Mesenchymal stem cell (in vitro differentiated cells and primary cell): ENCODE measurements at places on chromosomes 7 and 10.

GRCh38 chr7:2675256-2675764 lies 12.7 kb upstream of the AMZ1 start:
- DNase-seq: no peak

DNA sequence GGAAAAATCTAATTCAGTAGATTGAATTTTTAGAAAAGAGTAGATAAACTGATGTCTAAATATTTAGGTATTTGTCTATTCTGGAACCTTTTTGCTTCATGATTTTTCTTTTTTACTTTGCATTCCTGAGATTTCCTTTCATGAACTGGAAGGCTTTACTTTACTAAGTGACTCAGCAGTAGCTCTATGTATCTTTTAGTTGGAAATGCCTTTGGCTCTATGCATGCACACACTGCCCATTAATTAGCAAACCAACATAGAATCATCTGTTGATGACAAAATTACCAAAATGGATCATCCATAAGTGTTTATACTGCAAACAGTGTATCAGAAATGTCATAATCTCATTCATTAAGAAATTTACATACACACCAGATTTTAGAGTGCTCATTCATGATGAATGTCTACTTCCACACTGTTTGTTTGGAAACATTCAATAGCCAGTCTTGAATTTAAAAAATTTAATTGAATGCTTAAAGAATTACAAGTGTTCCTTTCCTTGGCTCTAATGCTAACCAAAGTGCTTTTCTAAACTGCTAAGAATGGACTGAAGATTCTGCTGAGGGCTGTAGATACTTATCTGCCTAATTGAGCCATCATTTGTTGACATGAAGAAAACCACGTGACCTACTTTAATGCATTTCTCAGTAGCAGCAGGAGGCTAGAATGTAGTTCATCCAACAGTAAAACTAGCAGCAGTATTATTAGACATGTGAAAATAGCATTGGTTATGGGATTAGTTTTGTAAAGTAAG lies 282.0 kb downstream of the ADK start:
- DNase-seq: peak; percentile 86

GRCh38 chr10:110410329-110411046 lies 87.2 kb upstream of the DUSP5 start:
- peak; percentile 88 for DNase-seq

DNA sequence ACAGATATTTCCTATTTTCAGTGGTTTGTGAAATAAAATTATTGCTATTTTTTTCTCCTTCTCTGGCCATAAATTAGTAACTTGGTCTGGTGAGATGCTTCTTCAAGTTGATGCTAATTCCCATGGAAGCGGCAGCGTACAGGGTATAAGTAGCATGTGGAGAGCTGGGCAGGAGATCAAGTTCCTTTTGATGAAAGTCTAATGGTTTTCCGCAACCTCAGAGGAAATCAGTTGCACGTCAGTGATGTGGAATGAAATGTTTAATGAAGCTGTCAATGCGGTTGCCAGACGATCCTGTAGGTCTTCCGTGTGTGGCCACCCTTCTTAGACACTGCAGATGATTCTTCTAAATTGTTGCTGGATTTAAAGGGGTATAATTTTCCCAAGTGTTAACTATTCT lies 236.4 kb upstream of the GRM3 start:
- no peak for DNase-seq

GRCh38 chr7:116538138-116538537 lies 13.3 kb downstream of the CAV1 start:
- DNase-seq: no peak

- DNase-seq: peak; percentile 54
Observed at GRCh38 chr7:105760551-105761447, 115.6 kb downstream of the ATXN7L1 start.

- no peak for DNase-seq
Observed at GRCh38 chr7:41002741-41003610, 699.9 kb downstream of the INHBA start.

DNA sequence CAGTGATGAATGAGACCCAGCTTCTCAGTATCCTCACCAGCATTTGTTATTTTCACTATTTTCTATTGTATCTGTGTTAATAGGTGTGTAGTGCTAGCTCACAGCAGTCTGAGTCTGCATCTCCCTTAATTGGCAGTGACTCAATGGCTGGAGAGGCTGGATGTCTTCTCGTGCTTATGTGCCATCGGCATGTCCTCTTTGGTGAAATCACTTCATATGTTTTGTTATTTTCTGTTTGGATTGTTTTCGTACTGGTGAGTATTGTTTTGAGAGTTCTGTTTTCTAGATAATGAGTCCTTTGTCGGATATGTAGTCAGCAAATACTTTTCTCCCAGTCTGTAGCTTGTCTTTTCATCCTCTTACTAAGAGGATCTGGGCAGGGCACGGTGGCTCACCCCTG lies 66.1 kb downstream of the AMZ1 start:
- no peak for DNase-seq

GRCh38 chr10:60282771-60283353 lies 106.8 kb downstream of the ANK3 start:
- peak; percentile 54 for DNase-seq

DNA sequence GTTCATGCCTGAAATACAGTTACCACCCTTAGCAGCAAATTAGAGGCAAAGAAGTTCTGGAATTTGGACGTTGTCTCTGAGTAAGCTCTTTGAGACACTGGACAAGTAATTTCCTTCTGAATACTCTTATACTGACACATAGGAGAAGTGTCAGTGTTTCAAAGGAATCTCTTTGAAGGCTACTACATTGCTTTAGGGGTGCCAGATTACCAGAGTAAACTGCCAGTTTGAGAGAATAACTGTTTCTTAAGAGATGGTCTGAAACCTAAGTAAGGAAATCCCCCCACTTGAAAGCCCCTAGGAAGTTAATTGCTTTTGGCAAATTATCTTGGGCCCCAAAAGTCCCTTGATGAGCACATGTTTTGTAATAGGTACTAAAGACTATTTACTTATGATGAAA lies 3.4 kb downstream of the FAS start:
- DNase-seq: no peak

GRCh38 chr10:98344589-98345038 lies 70.4 kb downstream of the PYROXD2 start:
- DNase-seq: peak; percentile 93

DNA sequence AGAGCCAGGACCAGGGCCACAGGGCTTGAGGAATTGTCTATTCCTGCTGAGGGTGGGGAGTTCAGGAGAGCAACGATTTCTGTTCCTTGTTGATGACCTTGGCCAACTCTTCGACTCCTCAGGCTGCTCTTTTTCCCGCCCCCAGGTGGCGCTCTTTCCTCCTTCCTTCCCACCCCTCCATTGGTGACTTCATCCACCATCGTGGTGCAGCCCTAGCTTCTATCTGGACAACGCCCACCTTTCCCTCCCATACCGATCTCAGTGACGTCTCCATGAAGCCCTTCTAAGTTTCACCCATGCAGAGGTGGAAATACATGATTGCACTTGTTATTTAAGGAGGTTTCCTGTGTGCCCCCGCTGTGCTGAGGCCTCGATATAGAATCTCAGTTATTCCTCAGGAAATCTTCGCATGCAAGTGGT lies 22.1 kb upstream of the CARD11 start:
- DNase-seq: peak; percentile 33

GRCh38 chr10:117899181-117899683 lies 147.5 kb downstream of the RAB11FIP2 start:
- DNase-seq: no peak

- DNase-seq: peak; percentile 9
Observed at GRCh38 chr10:2839081-2839725, 228.1 kb upstream of the PFKP start.

DNA sequence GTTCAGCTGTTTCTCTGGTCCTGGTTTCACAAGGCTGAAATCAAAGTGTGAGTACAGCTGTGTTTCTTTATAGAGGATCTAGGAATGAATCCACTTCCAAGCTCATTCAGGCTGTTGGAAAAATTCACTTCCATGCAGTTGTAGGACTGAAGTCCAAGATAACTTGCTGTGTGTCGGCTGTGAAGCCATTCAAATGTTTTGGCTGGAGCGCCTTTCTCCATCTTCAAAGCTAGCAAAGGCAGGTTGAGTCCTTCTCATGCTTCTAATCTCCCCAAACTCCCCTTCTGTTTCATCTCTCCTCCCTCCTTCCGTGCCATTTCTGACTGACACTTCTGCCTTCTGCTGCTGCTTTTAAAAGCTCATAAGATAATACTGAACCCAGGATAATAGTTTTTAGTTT lies 1195.4 kb upstream of the LRRN3 start:
- DNase-seq: no peak

- no peak for DNase-seq
Observed at GRCh38 chr10:129415215-129416140, 51.6 kb upstream of the MGMT start.

DNA sequence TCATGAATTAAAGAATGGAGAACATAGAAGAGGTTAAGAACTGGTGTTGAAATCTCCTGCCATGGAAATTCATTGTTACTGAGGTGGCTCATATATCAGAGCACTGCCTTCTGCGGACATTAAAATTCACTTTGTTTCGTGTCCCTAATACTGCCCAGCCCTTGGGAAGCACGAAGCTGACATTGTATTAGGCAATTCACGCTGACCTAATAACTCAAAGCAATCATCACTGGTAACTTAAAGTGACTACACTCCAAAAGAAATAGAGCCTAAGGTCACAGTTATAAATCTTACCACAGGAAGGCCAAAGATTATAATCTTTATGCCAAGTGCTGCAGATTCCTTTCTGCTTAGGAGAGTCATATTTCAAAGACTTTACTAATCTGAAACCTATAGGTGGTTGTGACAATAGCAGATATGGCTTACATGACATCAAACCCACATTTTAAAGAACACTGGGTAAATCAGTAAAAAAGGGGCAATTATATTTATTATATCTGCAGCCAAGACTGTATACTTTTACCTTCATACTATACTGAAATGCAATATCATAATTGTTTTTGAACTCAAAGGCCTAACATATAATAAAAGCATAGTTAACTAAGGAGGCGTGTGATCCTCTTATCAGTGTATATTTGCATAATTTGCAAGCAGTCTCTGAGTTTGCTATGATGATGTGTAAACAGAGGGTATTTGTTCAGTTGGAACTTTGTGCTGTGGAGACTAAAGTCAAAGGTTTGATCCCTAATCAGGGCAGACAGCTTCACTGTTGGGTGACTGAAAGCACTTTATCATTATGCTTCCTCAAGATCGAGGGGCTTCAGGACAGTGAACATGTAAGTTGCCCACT lies 51.9 kb upstream of the CAPZA2 start:
- DNase-seq: peak; percentile 26

DNA sequence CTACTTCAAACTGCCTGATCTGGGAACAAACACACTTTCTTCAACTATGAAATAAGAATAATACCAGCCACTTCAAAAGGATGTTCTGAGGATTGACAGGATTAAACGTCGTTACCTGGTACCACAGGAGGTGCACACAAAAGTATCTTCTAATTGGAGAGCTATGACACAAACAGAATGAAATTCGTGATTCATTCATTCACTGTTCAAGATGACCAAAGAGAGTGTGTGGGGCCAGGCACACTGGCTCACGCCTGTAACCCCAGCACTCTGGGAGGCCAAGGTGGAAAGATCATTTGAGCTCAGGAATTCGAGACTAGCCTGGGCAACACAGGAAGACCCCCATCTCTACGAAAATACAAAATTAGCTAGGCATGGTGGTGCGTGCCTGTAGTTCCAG lies 50.9 kb downstream of the SFMBT2 start:
- DNase-seq: no peak

DNA sequence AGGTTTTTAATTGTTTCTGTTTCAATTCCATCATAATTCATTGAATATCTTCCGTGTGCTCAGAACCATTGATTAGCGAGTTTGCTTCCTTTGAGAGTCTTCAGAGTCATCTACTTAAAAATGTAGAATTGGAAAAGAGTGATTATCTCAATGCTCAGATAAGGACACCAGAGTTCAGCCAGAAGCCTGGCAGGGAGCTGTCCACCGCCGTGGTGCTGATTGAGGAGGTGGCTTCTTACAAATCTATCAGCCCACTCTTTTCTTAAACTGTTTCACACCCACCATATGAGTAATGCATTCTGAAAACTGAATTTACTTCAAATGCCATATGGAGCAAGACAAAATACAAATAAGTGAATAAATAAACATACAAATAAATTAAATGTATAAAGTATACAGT lies 79.3 kb downstream of the INSYN2A start:
- peak; percentile 62 for DNase-seq

DNA sequence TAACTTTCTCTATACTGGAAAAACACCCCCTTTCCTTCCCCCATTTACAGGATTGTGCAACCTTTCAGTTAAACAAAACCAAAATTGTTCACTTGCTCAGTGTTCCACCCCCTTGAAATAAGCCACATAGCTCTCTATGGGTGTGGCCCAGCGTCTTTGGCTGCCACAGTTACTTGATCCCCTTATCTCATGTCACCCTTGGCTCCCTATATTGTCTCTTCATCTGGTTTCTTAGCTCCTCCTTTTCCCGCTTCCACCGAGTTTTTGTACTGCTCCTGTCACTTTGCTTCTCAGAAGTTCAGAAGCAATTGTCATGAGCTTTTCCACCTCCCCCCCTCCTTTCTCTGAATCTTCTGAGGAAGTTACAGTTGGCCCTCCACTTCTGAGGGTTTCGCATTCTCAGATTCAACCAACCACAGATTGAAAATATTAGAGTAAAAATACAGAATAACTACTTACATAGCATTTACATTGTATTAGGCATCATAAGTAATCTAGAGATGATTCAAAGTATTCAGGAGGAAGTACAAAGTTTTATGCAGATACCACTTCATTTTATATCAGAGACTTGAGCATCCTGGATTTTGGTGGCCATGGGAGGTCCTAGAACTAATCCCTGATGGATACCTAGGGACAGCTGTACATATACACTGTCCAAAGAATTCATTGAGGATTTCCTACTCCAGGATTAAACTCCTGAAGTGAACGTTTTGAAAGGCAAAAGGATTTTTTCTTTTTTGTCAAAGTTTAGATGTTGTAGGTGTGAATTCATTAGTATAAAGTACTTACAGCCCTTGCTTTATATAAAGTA lies 60.4 kb downstream of the ADD3 start:
- DNase-seq: no peak
